ENCODE measurements at places on chromosomes 16 and 17.
A peak's percentile ranks its signal among the peaks of the same experiment; 100 is the strongest.

DNA sequence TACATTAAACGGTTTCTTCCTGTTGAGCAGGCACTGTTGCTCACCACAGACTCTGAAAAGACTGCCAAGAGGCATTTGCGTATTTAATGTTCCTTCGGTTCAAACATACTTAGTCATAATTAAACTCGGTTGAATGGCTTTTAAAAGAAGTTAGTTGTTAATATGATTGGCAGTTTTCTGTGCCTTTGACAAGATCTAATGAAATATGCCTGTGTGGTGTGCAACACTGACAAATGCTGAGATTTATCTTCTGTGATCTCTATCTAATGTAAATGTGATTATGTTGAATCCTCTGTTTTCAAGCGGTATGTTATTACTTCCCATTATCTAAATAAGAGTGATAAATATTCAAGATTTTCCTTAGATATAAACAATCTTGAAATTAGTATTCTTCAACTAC is 1046.6 kb downstream of the CDH8 start:
- no peak for DNase-seq

DNA sequence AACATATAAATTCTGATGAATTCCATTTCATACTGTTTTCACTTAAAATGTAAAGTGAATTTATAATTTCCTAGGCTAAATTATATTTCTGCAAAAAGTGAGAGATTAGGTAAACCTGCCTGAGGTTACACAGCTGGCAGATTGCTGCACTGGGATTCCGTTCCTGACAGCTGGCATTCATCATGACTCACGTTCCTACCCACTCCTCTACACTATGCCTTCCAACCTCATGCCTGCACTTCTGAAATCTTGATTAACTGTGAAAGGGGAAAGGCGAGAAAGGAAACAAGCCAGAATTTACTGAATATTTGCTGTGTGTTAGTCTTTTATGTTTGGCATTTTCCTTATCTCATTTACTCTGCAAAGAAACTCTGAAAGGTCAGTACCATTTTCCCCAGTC is 73.3 kb upstream of the MON1B start:
- DNase-seq, result no peak

- DNase-seq, result no peak
These were observed 39.3 kb upstream of the AKTIP start for GRCh38 chr16:53542283-53542682.

GRCh38 chr17:57488856-57489255 is 232.5 kb downstream of the MSI2 start:
- DNase-seq, result no peak

DNA sequence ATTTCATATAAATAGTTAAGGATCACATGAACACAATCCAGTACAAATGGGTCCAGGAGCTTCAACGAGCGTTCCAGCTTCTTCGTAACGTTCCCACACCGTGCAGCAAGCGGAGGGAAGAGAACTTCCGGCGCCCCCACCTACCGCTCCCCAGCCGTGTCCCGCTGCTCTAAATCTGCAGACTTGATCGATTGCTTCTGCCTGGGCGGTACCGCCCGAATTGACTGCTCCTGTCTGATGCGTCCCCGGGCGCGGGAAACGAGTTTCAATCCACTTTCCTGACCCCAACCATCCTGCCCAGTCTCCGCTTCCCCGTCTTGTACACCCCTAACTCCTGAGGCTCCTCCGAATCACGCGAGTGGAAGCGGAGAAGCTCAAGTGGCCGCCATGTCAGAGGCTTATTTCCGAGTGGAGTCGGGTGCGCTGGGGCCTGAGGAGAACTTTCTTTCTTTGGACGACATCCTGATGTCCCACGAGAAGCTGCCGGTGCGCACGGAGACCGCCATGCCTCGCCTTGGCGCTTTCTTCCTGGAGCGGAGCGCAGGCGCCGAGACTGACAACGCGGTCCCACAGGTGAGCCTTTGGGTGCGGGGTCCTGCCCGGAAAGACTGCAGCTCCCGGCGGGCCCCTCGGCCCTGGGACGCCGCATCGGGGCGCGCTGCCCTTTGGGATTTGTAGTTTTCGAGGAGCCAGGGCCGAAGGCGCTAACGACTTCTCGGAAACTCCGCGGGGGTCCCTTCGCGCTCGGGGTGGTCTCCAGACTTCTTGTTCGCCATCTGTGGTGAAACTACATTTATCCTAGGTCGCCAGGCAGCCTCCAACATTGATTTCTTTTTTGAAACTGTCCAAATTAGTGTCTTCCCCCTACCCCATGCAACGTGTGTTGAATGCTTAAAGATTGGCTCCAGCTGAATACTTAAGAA is at the start of gene GINS3:
Gene GINS3, plus strand, starts transcription at position 257 of the 923 bp plus-strand sequence. Its CDS starts 131 bp downstream, at position 388.
- peak; percentile 66 for DNase-seq

- DNase-seq, result no peak
These were observed 470 bp upstream of the CDK3 start for GRCh38 chr17:76000016-76000754.

GRCh38 chr16:10558746-10559641 is 21.4 kb downstream of the EMP2 start:
- no peak for DNase-seq

- no peak for DNase-seq
These were observed 56.5 kb downstream of the SPAG9 start for GRCh38 chr17:51064061-51064735.

GRCh38 chr17:42311240-42312034 is 23.1 kb downstream of the STAT5A start:
- peak; percentile 70 for DNase-seq

DNA sequence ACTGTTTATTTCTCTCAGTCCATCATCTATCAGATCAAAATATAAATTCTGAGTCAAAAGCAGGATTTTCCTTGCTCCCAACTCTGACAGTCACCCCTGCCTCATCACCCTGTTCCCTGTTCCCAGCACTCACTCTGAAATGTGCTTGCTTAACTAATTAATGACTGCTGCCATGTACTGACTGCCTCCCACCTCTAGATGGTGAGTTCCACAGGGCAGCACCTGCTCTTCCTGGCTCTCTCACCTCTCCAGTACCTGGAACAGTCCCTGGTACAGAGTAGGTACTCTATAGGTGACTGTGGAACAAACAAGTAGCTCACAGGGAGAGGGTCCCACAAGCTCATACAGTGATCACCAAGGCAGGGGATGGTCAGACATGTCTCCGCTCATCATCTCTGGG is 114.3 kb upstream of the C16orf82 start:
- no peak for DNase-seq

DNA sequence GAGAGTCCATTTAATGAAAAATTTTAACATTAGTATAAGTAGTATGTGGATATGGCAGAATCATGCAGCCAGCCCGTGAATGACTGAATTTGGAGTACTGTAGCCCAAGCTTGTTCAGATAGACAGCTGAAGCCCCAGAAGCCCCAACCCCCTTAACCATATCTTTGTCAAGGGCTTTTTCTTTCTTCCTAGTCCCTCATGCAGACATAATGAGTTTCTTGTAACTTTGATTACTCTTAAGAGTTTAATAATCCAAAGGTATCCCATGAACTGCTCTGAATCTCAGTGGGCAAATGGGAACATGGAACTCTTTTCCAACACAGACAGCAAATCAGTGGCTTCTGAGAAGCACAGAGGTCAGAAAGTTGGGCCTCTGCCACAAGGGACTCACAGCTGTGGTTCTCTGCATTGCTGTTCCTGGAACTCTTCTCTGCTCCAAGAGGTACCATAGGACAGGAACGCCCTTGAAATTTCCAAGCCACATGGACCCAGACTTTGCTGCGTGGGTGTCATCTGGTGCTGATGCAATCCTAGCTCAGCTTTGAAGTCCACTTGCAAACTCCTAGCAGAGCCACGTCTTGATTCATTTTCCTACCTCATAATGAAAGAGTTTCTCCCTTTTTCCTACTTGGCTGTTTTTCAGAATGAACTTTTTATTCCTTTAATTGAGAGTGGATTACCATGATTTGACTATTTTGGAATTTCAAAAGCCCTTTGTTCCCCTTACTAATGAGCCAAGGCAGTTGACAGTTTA is 18.1 kb downstream of the LYRM1 start:
- DNase-seq, result no peak

DNA sequence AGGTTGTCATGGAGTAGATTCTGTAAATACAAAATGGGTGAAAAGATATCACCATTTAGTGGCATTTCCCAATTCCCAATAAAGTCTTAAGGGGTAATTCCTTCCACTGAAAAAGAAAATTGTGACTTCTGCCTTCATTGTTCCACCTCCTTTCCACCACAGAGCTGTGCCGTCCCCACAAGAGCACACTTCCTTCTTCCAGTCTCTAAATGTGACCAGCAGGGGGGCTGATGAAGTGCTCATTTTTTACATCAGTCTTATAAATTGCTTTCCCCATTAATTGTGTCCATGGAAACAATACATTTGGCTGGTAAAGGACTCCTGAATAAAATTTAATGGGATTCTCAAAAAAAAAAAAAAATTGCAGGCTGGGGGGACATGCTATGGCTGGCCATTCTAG is 260.8 kb upstream of the PSMD7 start:
- DNase-seq, result no peak

DNA sequence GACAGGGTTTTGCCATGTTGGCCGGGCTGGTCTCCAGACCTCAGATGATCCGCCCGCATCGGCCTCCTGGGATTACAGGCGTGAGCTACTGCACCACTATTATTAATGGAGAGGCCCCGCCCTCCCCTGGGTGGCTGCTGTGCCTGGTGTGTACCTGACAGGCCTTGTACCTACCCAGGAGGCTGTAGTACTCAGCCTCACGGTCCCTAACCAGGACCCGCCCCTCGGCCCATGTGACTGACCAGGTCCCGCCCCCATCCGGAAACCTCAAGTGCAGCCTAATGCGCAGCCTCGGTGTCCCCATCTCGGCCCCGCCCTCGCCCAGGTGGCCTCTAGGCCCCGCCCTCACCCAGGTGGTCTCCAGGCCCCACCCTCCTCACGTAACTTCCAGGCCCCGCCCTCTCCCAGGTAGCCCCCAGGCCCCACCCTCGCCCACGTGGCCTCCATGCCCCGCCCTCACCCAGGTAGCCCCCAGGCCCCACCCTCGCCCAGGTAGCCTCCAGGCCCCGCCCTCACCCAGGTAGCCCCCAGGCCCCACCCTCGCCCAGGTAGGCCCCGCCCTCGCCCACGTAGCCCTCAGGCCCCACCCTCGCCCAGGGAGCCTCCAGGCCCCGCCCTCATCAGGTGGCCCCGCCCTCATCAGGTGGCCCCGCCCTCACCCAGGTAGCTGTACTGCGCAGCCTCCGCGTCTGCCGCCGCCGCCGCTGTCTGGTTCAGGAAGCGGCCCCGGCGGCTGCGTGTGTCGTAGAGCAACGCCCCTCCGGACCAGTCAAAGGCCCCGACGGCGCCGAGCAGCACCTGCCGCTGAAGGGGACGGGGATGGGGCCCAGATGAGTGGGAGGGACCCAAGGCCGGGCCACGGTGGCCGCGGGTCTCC is 31.0 kb downstream of the HASPIN start:
- DNase-seq, result no peak

DNA sequence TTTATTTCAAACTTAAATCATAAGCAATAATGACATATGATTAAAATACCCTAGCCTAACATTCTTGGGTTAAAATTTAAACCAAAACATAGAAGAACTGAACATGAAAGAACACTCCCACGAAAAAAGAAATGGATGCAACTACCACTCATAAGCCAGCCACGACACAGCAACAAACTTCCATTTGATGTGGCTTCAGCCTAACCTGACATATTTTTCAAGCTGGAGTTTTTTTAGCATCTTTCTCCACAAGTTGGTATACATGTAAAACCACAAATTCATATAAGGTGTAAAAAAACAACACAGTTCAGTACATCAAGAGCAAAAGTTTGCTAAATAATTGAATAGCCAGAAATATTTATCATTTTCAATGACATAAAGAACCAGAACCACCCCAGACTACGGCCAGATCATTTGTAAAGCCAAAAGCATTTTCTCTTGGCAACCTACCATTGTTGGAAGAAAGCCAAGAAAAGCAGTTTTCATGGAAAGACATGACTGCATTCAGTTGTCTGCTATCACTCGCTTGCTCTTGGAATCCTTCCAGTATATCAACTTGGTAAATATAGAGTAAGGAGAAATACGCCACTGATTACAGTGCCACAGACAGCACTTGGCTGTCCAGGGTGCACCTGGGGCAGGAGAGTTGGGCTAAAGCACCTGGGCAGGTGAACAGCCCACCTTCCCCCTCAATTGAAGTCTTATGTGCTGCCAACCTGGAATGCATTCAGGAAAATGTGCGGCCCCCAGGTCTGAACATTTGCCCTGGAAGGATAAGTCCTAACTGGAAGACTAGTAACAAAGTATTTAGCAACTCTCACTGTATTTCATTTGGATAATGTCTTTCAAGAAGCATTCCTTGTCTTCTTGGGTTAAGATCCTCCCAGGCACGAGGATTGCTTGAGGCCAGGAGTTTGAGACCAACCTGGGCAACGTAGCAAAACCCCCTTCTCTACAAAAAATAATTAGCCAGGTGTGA is 60.5 kb downstream of the CREBBP start:
- peak; percentile 73 for DNase-seq

GRCh38 chr17:80751070-80751945 is 206.7 kb downstream of the RPTOR start:
- DNase-seq, result peak; percentile 86

- DNase-seq, result no peak
These were observed 16.2 kb downstream of the MARCHF10 start for GRCh38 chr17:62791767-62792446.

DNA sequence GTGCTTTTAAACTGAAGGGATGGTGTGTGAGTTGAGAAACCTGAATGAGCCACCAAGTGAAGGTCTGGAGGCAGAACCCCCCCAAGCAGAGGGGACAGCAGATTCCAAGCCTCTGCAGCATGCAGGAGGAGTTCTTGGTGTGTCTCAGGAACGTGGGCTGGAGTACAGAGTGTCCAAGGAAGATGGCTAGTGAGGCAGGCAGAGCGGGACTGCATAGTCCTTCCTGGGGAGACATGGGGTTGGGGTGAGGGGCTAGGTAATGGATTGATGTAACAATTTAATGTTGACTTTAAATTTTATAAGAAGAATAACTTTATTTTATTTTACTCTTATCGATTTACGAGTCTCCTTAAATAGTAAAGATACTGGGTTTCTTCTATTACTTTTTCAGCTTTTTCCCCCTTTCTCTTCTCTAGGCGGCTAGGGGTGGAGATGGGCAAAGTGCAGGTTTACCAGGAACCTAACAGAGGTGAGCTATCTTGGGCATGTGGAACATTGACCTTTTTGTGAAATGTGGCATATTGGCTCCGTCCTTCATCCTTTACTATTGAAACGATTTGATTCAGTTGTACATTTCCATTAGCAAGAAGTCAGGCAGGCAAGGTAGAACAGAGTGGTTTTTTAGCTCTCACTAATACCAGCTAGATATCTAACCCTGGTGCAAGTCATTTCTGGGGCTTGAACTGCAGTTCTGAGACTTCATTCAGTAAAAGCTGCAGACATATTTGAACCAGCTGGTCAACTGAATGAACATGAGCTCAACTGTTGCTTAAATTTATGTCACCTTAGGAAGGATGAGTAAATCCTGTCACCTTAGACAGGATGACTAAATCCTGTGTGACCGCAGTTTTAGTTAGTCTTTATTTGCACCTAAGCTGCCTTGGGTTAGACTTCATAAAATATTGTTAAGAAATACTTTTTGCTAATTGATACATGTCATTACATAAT is 9.2 kb downstream of the PRPSAP2 start:
- no peak for DNase-seq

GRCh38 chr16:15415511-15415985 is 18.8 kb upstream of the BMERB1 start:
- DNase-seq, result no peak

GRCh38 chr16:86411897-86412296 is 98.4 kb upstream of the FOXF1 start:
- DNase-seq, result no peak

Measured in GM04503 (cell line).